ENCODE measurements at places on chromosomes 3 and 15.

GRCh38 chr15:56950979-56951378 lies 32.5 kb downstream of the TCF12 start:
- DNase-seq = no peak

- no peak for DNase-seq
These were observed 923.1 kb downstream of the TBL1XR1 start for GRCh38 chr3:176274161-176274560.

DNA sequence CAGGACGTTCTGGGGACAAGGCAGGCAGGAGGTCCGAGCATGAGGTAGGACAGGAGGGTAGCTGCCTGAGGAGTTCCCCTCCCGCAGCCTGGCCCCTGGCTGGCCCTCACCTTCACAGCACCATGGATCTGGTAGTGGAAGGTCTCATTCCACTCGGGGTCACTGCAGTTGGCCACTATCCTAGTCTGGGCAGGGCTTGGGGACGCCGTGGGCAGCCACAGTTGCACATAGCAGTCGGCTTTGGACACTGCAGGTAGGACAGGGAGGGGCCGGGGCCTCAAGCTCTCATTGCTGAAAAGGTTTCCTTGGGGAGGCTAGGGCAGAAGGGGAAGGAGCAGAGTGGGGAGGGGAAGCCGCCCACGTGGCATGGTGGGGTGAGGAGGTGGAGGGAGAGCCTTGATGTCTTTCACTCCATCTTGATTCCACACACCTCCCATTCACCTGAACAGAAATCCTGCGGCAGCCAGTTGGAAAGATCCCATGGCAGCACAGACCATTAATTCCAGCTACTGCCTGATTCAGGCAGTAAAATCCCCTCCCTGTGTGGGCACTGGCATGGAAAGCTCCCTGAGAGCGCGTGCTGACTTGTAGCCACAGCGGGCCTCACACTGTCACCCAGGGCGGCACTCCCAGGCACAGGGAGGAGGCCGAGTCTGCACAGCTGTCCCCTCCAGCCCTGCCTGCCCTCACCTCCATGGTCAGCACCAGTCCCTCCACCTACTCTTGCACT lies 2.1 kb downstream of the PLA2G4F start:
- no peak for DNase-seq

DNA sequence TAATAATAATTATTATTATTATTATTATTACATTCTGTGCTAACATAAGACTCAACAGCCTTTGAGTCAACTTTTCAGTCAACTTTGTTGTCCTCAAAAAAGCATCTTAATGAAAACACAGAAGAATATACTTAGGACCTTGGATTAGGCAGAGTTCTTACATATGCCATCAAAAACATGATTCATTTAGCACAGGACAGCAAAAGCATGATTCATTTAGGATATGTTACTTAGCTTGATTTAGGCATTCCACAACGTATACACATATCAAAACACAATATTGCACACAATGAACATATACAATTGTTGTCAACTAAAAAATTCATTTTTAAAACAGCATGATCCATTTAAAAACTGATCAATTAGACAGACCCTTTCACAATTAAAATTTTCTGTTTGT lies 213.0 kb downstream of the FMN1 start:
- no peak for DNase-seq

DNA sequence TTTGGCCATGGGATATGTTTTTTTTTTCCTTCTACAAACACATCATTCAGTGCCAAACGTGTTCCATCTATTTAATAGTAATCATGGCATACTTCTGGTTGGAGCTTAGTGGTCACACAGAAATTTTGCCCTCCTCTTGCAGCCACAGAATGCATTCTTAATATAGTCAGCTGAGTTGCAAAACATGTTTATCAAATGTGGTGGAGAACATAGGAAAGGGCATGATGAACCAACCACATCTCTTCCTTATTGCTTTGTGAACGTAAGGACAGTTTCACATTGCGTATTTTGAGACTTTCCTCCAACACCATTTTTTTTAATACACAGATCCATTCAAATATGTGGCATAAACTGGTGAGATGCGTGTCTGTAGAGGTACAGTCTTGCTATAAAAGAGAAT lies 106.8 kb downstream of the BBX start:
- DNase-seq = no peak

DNA sequence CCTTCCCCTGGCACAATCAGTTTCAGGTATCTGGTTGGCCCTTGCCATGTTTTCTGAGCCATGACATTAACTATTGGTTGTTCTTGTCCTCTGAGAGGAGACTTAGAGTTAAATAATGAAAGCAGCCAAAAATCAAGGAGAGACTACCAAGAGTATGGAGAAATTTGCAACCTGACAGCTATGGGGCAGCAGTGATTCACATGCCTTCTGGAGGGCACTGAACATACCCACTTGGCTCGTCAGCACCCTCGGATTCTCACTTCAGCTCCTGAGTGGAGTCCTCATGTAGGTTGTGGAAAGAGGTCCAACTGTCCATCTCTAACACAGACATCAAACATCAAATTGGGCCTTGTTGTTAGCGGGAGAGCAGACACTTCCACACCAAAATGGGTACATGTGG lies 265.6 kb downstream of the EBLN2 start:
- no peak for DNase-seq

GRCh38 chr15:36798794-36799193 lies 219.4 kb downstream of the CDIN1 start:
- no peak for DNase-seq

DNA sequence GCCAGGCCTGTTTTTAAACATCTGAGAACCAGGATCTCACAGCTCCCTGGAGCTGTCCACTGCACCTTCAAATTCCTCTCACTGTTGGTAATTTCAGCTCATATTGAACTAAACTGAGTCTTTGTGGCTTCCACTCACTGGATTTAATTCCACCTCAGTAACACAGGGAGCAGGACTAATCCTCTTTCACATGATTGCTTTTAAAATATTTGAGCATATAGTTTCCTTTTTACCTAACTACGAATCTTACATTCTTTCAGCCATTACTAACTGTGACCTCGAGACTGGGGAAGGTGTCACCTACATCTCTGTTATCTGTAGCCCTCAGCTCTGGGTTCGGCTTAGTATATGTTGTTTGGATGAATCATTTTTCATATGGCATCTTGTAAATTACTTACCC lies 194.3 kb upstream of the C2CD4B start:
- no peak for DNase-seq

GRCh38 chr3:52468336-52468735 lies 12.9 kb downstream of the NISCH start:
- DNase-seq = no peak

GRCh38 chr15:27662892-27663291 lies 436.2 kb downstream of the OCA2 start:
- DNase-seq = no peak

DNA sequence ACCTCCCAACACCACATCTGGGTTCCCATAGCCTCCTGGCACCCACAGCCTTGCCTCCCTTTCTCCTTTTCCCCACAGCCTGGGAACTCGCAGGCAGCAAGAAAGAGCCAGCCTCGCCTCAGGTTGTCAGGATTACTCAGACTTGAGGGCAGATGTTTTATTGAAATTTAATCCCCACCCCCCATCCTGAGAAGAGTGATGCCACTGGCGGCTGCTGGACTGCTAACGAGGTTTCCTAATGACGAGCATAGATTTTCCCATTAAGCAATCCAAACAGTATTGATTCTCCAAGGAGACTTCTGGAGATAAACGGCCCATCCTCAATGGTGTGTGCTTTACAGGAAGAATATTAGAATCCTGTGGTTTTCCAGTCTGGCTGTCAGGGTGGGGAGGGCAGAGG lies 13.7 kb downstream of the SHF start:
- no peak for DNase-seq

DNA sequence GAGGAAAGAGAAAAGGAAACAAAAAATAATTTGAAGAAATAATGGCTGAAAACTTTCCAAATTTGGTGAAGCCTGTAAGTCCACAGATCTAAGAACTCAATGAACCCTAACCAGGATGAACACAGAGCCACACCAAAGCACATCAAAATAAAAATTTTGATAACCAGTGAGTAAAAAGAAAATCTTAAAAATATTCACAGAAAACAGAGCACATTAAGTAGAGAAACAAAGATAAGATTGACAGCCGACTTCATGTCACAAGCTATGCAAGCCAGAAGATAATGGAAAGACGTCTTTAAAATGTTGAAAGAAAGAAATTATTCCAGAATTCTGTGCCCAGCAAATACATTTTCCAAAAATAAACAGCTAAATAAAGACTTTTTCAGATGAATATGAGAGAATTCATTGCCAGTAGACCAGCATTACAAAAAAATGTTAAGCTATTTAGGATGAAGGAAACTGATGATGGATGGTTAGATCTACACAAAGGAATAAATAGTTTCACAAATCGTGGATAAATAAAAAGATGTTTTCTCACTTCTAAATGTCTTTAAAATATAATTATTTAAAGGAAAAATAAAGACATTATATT lies 140.2 kb upstream of the SKOR1 start:
- DNase-seq = no peak

GRCh38 chr15:57887825-57888224 lies 177.7 kb downstream of the ALDH1A2 start:
- DNase-seq = no peak

DNA sequence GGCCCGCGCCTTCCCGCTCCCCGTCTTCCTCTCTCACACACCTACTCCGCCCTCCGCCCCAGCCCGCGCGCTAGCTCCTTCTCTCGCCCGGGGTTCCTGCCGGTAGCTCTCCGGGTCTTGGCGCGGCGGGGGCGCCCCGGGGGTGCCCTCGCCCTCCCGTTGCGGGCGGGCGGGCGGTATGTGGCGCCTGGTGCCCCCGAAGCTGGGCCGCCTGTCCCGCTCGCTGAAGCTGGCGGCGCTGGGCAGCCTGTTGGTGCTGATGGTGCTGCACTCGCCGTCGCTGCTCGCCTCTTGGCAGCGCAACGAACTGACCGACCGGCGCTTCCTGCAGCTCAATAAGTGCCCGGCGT lies 507 bp downstream of the DIPK2A start:
- no peak for DNase-seq

GRCh38 chr3:57570878-57571277 lies 14.8 kb downstream of the PDE12 start:
- no peak for DNase-seq

GRCh38 chr3:183411216-183411922 lies 17.1 kb downstream of the MCF2L2 start:
- DNase-seq = no peak

- no peak for DNase-seq
These were observed 50.4 kb downstream of the ZBTB38 start for GRCh38 chr3:141418751-141419150.

- DNase-seq = no peak
These were observed 2.4 kb downstream of the NMNAT3 start for GRCh38 chr3:139675327-139675726.

DNA sequence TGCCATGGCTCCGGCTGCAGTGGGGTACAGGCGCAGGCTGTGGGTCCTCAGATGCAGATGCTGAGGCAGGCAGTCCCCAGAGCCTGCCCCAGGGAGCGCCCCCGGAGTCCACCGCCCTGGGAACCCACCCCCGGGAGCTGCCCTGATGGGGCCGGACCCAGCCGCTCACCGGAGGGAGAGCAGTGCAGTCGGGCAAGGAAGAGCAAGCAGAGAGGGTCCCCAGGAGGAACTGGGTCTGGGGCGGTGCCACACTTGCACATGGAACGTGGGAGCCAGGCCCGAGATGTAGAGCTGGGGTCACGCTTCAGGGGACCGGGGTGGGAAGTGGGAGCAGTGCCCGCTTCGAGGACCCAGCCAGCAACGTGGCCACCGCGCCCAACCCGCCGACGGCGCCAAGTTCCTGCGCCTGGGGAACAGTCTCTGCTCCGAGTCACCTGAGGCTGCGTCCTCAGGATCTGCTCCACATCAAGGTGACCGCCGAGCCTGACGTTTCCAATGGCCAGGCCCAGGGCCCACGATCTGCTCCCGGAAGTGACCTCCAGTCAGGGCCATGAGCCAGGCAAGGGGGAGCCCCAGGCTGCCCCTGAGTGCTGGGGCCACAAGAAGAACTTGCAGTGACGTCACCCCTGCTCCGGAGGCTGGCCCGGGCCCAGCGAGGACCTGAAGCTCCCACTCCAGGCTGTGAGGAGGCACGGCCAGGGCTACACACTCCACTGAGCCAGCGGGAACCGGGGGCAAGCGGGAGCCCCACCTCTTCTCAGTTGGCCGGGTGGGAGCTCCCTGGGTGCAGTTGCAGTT lies 27.0 kb upstream of the TFG start:
- no peak for DNase-seq

GRCh38 chr15:61051569-61052031 lies 177.5 kb downstream of the RORA start:
- no peak for DNase-seq

GRCh38 chr3:105865867-105866350 lies 2.9 kb downstream of the CBLB start:
- DNase-seq = no peak

- no peak for DNase-seq
These were observed 1.8 kb upstream of the SKOR1 start for GRCh38 chr15:67823314-67824196.

DNA sequence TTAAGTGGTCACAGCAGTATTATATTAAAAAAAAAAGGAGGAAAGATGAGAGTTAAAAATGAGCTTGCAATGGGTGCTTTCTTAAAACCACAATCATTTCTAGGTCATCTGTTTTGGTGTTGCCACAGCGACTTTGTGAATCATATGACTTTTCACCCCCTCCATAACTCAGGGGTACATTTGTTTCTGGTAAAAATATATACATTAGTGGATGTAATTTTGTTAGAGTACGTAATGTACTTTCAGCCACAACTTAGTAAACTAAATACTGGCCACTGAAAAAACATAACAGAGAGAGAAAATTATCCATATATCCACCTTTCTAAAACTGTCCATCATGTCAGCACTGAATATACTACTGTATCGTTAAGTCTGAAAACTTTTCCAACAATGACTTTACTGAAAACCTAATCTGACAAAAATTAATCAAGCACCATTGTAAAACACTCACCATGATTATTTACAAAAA lies 3.4 kb downstream of the ANKRD28 start:
- DNase-seq = no peak

GRCh38 chr3:151879679-151880415 lies 6.4 kb downstream of the SUCNR1 start:
- no peak for DNase-seq

GRCh38 chr3:112857526-112857925 lies 10.9 kb upstream of the CD200R1L start:
- DNase-seq = no peak

DNA sequence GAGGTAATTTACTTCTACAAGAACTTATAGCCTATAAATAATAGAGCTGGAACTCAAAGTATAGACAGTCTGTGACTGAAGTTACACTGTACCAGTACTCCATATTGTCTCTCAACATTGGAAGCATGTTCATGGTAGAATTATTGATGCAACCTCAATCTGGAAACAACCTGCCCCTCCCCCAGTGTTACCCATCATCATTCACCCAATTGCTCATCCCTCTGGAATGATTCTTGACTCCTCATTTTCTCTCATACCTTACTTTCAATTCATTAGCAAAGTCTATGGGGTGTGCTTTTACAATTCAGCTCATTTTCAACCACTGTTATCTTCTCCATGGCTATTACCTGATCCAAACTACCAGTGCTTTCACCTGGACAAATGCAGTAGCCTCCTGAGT lies 151.7 kb downstream of the CPNE4 start:
- no peak for DNase-seq

GRCh38 chr3:13827699-13828098 lies 52.2 kb downstream of the WNT7A start:
- DNase-seq = no peak
